ENCODE measurements at places on chromosomes 2 and 18. TPM values are rescaled to one million over a fixed set of nuclear protein-coding genes. Genes with fewer than 3 reads are reported as not detected.

Gene REG3A
- total RNA-seq: not detected

GRCh38 chr2:181117206-181117925 is 137.0 kb downstream of the UBE2E3 start:
- no peaks in the 10 kb centered on the region for H3K27me3 ChIP-seq
- no peak overlapping the region for H3K27ac ChIP-seq
- no peak overlapping the region for H3K4me3 ChIP-seq

GRCh38 chr2:139685090-139685983 is 905.1 kb upstream of the NXPH2 start:
- no peak overlapping the region for H3K27ac ChIP-seq
- H3K4me1 ChIP-seq: no peaks in the 10 kb centered on the region
- no peak overlapping the region for H3K4me3 ChIP-seq
- no peaks in the 10 kb centered on the region for H3K36me3 ChIP-seq

GRCh38 chr2:69012310-69013141 is 453 bp upstream of the ANTXR1 start:
- H3K36me3 ChIP-seq: no peaks in the 10 kb centered on the region
- H3K4me3 ChIP-seq: peak overlapping the region; percentile 68
- H3K4me1 ChIP-seq: peaks cover 10% of the 10 kb centered on the region
- DNase-seq: peak; percentile 53
- H3K27ac ChIP-seq: no peak overlapping the region
- H3K27me3 ChIP-seq: peaks cover 33% of the 10 kb centered on the region
